NCI-H1048 (cell line): ENCODE measurements at places on chromosomes 13 and 19.

- no peak for DNase-seq
Measured at GRCh38 chr19:48455171-48455907, at the start of gene KCNJ14. KCNJ14 (plus strand) TSS chr19:48455574; CDS start chr19:48461725, 6,151 bp downstream.

DNA sequence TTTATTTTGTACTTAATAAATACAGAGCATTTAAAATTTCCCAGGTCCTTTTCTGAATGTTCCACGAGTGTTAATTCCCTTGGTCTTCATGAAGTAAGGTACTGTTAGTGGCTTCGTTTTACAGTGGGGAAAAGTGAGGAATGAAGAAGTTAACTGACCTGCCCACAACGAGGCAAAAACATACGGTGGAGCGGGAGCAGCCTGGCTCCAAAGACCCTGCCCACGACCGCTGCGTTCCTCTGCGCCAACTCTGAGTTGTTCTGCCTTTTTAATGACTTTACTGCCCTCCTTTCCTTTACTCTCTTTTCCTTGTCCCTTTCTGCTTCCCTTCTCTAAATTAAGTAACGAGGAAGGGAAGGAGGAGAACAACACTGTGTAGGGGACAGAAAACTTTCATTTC is 392.9 kb downstream of the PCDH9 start:
- no peak for DNase-seq

- no peak for DNase-seq
Measured at GRCh38 chr19:47275791-47276461, 1.2 kb downstream of the INAFM1 start.

DNA sequence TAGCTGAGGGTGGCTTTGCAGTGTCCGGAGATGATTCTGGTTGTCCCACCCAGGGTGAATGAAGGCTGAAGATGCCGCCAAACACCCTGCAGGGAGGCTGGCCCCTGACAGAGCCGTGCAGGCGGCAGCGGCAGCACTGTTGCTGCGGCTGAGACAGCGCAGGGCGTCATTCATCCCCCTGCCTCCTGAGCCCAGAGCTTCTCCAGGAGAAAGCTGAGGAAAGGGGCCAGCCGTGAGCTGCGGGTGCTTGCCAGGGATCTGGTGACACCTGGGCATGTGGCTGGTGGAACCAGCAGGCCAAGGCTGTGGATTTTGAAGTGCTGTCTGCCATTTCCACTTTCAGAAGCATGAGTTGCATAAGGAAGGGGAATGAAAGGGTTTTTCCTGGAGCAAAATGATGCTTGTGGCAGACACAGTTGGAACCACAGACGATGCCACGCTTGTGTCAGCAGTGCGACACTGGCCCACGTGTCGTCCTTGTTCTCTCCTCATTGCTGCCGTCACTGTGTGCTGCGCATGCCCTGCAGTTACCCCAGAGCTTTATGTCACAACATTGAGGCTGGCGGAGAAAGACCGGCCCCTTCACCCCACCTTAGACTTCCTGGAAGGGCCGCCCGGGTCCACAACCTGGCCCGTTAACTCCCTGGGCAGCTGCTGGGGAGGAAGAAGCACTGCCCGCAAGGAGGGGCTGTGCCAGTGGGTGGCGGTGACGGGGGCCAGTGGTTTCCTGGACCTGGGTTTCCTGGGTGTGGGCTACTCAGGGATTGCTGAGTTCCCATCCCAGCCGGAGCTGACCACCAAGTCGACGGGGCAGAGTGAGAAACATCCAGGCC is 22.7 kb downstream of the TFDP1 start:
- no peak for DNase-seq

DNA sequence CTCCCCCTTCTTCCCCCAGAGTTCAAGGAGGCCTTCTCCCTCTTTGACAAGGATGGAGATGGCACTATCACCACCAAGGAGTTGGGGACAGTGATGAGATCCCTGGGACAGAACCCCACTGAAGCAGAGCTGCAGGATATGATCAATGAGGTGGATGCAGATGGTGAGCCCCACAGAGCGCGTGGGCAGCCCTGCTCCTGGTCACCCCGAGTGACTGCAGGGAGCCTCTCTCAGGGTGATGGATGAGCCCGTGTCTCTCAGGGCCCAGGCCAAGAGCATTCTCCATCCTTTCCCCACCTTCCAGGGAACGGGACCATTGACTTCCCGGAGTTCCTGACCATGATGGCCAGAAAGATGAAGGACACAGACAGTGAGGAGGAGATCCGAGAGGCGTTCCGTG is 7.0 kb downstream of the CALM3 start:
- no peak for DNase-seq

GRCh38 chr13:52378312-52378711 is 27.7 kb downstream of the THSD1 start:
- DNase-seq, result no peak

DNA sequence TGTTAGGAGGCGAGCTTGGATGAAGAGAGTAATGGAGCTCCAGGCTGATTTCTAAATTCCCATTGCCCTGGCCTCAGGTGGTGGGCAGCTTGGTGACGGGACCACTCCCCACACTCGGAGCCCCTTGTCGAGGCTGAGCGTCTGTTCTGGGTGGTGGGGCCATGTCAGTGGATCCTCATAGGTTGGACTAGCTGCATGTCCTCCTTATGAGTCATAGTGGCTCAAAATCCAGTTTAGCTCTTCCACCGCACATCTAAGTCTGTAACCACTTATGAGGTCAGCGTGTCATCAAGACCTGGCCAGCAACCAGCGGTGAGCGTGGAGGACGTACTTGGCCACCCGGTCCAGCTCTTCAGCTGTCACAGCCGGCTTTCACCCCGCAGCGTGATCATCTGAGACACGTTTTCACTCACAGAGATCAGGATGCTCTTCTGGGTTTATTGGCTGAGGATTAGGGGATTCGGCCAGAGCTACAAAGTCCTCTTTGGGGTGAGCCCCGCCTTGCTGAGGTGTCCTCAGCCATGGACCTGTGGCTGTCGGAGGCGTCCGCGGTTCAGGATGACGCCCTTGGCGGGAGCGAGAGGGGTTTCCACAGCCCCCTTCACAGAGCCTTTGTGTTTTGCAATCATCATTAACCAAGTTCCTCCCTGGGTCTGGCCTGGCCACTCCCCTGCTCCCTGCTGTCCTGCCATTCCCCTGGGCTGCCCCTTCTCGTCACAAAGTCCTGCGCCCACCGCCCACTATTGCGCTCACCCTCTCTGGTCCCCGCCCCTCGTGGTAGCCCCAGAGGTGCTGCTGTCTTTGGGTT is 41.9 kb downstream of the ADPRHL1 start:
- DNase-seq, result no peak

DNA sequence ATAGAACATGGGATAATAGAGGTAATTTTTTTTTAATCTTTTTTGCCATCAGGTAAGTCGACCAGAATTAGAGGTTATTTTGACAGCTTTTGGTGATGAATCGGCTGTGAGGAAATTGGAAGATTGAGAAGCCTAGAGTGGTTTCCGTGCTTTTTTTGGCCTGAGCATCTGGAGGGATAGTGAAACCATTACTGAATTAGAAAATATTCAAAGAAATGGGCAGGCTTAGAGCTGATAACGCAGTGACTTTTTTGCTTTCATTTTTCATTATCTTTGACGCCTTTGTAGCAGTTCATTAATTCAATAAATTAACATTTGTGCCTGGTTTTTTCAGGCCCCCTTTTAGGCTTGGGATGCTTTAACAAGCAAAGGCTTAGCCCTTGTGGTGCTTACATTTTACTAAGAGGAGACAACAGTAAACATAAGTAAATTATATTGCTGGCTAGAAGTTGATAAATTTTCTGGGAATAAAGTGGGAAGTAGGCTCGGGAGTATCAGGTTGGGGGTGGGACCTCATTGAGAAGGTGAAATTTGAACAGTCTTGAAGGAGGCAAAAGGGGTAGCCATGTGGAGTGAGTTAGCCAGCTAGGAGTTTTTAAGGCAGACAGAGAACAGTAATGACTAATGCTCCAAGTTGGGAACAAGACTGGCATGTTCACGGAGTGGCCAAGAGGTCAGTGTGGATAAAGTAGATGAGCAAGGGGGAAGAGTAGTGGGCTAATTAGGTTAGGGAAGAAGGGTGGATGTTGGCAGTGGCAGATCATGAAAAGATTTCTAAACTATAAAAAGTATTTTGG is 36.5 kb downstream of the GTF2F2 start:
- no peak for DNase-seq

DNA sequence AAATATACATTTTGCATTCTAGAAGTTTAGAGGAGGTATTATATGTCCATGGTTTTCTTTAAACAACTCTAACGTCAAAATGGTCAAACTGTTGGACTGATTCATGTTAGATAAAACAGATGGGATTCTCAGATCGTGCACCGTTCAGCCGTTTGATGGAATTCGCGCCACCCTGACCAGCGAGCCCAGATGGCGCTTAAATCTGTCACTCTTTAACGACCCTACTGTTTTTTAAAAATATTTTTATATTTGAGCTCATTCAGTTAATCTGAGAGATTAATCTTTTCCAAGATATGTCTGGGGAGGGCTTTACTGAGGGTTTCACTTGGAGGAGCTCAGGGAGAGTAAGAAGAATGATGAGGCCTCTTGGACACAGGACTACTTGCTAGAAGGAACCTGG is 164.4 kb downstream of the TM9SF2 start:
- no peak for DNase-seq

DNA sequence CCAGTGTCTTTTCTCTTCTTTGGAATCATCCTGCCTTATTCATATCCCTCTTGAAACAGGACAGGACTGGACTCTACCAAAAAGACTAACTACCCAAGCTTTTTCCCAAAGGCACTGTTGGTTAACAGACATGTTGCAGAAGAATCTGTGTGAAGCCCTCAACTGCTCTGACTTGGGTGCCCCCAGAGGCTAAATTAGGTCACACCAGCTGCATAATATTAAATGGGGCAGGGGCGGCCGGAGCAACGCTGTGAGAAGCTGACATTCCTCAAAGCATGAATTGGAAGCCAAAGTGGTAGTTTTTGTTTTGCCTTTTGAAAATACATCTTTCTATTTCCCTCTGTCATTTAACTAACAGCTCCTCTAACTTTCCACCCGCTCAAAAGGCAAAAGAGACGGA is 185.9 kb downstream of the LHFPL6 start:
- DNase-seq, result no peak

DNA sequence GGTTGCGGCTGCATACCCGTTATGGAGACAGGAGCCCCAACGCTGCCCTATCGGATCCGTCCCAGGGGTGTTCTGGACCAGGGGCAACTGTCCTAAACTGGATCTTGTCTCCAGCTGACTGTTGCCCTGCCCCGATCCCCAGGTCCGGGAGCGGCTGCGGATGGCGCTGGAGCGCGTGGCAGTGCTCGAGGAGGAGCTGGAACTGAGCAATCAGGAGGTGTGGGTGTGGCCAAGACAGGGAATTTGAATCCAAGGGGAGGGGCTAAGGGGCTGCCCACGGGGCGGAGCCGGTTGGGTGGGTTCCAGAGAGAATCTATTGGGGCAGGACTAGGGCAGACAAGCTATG is 9.9 kb downstream of the PPFIA3 start:
- peak; percentile 67 for DNase-seq

DNA sequence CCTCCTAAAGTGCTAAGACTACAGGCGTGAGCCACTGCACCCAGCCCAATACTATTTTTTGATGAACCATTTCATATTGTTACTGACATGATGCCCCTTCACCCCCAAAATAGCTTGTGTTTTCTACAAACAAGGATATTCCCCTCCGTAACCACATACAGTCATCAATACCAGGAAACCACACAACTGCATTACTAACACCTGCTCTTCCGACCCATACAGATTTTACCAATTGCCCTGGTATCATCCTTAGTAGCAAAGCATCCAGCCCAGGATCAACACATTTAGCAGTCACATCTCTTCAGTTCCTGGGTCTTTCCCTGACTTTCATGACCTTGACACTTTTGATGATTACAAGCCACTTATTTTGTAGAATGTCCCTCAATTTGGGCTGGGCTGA is 33.6 kb downstream of the KCTD15 start:
- no peak for DNase-seq

DNA sequence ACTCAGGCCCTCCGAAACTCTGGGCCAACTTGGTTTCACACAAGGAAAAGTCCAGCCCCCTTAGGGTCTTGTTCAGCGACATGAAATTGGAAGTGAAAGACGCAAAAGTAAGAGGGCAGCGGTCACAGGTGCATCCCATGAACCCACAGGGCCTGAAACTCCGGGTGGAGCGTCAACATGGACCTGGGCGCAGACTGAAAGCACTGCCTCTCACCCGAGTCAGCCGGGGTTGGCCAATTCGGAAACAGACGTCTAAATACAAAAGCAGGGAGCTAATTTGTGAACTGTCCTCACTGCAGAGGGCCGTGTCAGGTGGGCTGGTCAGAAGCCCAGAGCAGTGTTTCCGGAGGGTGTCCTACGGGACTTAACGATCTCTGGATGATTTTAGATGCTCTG is 26.7 kb downstream of the ADPRHL1 start:
- no peak for DNase-seq

DNA sequence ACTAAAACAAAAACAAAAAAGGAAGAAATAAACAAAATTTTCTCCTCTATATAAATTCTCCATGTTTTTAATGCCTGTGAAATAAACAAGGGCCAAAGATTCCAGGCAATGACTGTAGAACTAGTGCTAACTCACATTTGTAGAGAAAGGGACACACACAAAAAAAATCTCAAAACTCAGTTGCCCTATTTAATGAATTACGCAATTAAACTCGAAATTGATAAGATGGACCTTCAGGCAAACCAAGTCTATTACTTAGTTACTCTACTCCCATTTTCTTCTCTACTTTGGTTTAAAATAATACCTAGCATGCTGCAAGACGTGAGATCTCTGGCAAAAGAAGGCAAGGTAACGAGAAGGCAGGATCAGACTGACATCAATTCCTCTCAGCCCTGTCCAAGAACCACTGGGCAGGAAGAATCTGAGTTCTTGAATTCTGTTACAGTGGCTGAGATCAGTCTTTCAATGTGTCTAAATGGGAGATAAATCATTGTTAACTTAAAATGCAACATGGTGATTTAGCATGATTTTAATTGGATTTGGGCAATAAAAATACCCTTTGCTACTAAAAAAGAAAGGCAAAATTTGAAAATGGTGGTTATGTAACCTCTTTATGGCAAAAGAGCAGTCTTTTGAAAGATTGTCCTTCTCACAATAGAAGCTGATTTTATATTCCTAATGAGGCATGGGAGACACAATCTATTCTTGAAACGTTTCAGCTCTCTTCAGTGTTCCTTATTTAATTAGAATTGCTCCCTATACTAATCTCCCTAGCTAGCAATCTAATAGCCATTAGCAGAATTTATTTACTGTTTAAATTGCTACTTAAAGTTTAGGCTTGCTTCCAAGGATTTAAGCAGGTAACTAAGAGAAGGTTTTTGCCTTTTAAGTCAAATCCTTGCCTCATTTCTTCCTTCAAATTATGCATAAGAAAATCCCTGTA is 25.9 kb downstream of the SPRY2 start:
- no peak for DNase-seq

- no peak for DNase-seq
Measured at GRCh38 chr13:100396776-100397175, 191.8 kb downstream of the GGACT start.

DNA sequence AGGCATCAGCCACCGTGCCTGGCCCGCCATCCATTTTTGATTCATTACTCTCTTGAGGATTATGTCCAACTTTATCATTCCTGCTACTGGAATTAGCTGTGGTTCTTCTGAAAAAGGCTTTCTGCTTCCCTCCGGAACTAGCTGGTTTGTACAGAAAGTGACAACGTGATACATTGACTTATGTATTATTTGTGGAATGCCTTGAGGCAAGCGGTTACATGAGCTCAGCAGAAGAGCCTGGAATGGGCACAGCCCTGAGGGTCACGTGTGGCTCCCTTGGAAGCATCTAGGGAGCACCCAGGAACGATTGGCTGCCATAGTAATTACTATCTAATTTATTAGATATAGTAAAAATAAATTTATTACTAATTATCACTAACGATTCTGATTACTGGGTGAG is 14.4 kb upstream of the RETN start:
- DNase-seq, result no peak

- DNase-seq, result no peak
Measured at GRCh38 chr13:23858546-23858945, 30.7 kb downstream of the MIPEP start.
